Activated CD4-positive, CD25-positive, alpha-beta regulatory T cell treated with anti-CD3 and anti-CD28 coated beads, Interleukin-2, amount 50 U/mL, for 24 hours (primary cell): ENCODE measurements at places on chromosomes 6 and 20.

GRCh38 chr6:130720076-130720715, 107.0 kb upstream of the SMLR1 start:
- no peak for ATAC-seq

GRCh38 chr20:46230801-46231282, 77.5 kb downstream of the CDH22 start:
- no peak for ATAC-seq

DNA sequence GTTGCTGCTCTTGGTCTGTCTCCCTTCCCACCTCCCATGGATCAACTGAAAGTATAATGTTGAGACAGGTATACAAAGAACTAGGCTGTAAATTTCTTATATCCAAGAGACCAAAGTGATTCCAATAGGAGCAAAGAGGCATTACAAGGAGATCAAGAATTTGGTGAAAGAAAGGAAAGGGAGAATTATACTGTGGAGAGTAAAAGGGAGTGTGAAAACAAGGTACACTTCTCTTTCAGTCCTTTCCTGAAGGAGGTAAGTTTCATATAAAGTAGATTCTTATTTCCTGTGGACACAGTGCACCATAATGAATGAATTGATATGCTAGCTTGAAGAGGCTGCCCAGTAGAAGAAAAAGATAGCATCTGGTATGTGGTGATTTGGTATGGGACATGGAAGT, 49.7 kb downstream of the CD2AP start:
- ATAC-seq: no peak

DNA sequence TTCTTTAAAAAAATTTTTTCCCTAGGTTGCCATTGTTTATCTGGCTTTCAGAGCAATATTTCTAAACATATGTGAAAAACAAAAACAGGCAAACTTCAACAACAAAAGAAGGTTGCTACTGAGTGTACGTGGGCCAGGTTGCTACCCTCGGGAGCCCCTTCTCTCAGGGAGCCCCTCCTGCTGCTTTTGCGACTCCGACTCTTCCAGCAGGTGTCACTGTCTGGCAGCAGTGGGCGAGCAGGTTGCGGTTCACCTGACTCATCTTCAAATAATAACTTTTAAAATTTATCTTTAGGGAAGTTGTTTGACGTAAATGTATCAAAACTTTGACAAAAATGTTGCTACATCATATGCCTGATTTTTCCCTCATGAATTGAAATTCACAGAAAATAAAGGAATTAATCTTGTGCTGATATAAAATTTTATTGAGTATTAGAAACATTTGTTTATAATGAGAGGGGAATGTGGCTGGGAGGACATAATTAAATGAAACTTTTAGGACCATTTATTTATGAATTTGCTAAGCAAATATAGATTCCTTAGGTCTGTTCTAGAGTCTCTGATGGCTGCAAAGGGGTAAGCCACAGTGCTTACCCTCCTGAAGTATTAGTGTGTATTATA, 138.8 kb downstream of the HIVEP1 start:
- ATAC-seq: no peak

- ATAC-seq: no peak
Observed at GRCh38 chr6:57205550-57206328, 16.4 kb downstream of the RAB23 start.
